ENCODE measurements at places on chromosomes 12 and 14.

DNA sequence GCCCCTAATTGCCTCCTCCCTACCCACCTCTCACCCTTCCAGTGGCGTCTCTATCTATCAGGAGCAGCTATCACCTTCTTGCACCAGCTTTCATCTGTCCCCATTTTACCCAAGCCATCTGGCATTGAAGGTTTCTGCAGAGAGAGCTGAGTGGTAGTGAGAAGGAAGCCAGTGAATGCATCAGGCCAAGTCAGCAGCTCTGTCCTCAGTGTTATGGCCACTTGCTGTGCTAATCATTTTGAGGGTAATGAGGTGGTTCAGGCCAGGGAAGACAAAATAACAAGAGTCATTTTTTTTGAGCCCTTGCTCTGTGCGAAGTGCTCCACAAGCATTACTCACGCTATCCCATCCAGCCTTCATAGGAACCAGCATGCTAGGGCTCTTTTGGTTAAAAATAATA is 164.7 kb downstream of the SUDS3 start:
- DNase-seq, result no peak

DNA sequence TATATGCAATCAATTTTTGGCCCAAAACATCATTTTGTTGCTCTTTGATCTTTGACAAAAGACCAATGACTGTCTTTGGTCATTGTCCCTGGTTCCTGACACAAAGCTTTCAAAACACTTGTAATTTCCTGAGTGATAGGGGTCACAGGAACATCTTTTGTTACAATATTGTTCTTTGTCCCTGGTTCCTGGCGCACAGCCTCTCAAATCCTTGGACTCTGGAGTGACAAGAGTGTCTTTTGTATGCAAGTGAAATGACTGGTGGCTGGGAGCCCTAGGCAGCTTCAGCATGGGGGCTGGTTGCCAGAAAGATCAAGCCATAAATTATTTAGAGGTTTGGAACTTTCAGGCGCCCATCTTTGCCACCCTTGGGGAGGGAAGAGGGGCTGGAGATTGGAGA is 53.9 kb downstream of the DNAH10 start:
- DNase-seq, result no peak

DNA sequence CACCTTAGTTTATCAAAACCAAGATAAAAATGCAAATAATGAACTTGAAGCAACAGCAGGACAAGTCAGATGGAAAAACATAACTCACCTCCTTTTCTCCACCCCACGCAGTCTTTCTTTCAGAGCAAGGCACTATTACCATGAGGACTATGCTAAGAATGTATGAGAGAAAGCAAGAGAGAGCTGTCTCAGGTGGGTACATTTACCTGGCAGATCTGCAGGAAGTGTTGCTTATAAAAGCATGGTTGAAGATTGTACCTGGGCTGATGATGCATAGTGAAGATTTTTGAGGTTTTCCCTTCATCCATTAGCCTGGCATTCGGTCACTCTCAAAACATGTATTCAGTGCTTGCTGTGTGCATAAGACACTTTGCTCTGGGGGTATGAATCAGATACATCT is 68.8 kb upstream of the IFNG-AS1 start:
- DNase-seq, result no peak

DNA sequence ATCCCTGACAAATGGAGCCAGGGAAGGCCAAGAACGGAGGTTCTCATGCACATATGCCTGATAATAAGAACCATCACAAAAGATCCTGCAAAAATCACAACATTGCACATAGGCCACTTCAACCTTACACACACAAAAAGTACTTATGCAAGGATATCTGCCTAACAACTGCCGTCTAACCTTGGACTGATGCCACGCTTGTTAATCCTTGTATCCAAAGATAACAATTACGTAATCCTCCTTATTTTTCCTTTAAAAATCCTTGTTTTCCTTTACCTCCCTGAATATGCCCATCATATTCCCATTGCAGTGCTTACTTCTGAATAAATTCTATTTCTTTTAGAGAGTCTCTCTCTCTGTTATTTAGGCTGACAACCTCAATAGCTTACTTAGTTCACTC is 59.5 kb downstream of the TMEM116 start:
- no peak for DNase-seq

- DNase-seq, result no peak
Observed at GRCh38 chr12:127649961-127650360, 617.0 kb upstream of the TMEM132C start.

DNA sequence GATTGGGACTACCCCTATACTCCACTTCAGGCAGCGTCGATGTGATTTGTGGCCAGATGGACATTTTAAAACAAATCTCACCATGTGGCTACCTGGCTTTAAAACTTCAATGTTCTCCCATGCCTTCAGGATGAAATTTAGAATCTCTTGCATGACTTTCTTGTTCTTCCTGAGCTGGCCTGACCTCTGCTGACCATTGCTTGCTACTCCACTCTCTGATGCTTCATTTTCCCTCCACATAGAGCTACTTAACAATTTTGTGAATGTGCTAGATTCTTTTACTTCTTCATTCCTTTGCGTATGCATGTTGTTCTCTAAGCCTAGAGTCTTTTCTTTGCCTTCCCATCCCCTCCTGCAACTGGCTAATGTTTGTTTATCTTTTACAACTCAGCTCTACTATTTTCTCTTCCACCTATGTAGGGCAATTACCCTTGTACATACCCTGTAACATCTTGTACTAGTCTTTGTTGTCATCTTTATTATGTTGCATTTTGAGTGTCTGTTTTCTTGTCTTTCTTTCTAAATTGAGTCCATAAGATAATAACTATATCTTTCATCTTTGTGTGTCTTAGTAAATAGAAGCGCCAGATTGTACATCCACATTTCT is 41.2 kb downstream of the YLPM1 start:
- DNase-seq, result no peak

DNA sequence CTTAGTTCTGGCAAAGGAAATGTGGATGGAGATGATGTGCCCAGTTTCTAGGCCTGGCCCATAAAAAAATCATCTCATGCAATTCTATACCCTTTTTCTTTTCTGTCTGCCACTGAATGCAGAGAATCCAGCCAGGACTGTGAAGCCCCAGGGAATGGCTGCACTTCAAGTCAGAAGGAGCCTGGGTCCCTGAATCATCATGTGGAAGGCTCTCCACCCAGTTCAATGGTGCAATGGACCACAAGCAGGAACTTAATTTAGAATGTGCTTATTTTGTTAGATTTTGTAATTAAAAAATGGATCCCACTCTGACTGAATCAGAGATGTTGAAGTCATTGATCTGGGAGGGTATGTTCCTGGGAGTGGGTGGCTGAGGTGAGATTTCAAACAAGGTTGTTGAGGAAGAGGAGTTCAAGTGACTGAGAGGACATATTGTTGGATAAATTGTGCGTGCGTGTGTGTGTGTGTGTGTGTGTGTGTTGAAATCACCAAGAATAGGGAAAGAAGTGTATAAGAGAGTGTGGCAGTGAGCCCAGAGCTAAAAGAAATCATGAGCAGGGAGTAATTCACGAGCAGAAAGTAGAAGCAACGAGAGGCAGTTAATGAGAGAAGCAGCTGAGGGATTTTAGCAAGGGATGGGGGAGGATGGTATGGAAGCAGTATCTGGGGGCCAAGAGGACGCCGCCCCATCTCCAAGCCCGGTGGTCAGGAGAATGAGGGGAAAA is 125.4 kb downstream of the TMX1 start:
- DNase-seq, result no peak

DNA sequence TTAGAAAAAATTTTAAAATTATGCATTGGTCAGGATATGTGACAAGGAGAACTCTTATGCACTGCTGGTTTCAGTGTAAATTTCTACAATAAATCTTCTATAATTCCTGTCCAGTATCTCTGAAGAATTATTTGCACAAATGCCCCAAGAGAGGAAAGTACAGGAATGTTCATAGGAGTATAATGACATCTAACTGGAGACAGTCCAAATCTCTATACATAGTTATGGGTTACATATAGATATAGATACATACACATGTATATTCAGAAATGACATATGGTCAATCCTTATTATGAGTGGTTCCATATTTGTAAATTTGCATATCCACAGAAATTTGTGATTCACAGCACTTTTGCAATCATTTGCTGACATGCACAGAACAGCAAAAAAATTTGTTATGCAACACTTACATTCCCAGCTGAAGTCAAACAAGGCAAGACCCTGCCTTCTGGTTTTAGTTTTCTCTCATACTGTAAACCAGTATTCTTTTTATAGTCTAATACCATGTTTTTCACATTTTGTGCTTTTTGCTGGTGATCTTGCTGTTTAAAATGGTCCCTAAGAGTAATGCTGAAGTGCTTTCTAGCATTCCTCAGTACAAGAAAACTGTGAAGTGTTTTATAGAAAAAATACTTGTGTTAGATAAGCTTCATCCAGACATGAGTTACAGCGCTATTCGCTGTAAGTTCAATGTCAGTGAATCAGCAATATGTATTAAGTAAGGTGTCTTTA is 103.8 kb downstream of the SLC16A7 start:
- no peak for DNase-seq

DNA sequence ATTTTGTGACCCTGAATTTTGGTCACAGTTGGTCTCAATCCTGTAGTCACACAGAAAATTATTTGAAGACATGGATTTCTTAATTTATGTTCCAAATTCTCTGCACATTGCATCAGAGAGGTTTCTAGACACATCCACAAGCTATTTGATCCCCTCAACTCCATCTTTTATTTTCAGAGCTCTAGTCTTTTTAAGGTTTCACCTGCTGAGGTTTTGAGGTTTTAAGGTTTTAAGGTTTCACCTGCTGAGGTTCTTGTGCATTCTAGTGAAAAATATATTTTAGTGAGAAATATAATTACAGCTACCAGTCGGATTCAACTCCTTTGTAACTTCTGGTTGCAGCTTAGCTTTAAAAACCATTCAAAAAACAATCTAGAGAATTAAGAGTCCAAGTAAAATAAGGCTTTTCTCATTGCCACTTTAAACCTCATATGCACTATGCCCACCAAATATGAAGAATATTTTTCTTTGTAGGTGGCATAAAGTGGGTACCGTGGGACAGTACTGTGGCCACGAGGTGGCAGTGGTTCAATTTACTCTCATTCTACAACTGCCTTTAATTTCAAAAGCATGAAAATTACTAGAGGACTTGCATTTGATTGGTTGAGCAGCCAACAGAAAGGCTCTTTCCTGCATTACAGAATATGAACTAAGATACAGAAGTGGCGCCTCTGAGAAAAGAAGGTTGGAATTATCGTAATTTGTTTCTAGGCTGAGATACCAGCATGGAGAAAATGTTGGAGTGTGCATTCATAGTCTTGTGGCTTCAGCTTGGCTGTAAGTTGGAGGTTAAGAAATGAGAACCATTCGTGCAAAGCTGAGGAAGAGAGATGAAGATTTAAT is 366.5 kb upstream of the OR4E1 start:
- peak; percentile 25 for DNase-seq

GRCh38 chr12:25025951-25026490 is 77.1 kb upstream of the BCAT1 start:
- no peak for DNase-seq

GRCh38 chr12:6534695-6534944 is 303 bp downstream of the GAPDH start:
- DNase-seq, result no peak

- DNase-seq, result no peak
Observed at GRCh38 chr14:25231004-25231403, 181.1 kb upstream of the STXBP6 start.

DNA sequence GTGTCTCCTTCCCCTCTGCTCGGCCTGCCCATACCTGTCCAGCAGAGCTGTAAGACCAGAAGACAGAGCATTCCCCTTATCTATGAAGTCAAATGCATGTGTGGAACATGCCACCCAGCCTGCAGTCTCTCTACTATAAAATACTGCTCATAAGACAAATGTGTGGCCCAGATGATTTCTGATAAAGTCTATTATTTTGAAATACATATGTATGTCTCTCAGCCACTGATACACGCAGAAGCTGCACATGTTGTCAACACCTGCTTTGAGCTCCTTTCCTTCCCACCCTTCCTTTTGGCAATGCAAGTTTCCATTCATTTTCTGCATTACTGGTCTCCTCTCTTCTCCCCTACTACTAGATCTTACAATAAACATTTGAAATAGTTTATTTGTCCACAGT is 38.8 kb downstream of the NTF3 start:
- DNase-seq, result no peak

DNA sequence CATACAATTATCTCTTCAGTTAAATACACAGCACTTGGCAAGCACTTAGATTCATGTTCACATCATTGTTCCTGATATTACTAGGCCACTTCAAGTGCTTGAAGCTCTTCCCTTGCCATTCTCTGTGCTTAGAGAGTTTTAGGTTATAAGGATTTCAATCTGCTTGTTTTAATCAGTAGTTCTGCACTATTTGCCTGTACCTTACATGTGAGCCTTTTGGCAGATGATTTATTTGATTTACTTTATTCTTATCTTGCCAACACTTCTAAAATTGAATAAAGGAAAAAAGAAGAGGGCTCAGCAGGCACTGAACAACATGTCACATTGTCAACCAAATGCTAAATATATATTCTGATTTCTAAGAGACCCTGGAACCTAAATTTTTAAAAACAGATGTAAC is 363.8 kb upstream of the USP15 start:
- DNase-seq, result no peak

- DNase-seq, result no peak
Observed at GRCh38 chr12:77615332-77615731, 215.4 kb upstream of the NAV3 start.

- DNase-seq, result no peak
Observed at GRCh38 chr12:47577206-47577989, 128.4 kb downstream of the RPAP3 start.

DNA sequence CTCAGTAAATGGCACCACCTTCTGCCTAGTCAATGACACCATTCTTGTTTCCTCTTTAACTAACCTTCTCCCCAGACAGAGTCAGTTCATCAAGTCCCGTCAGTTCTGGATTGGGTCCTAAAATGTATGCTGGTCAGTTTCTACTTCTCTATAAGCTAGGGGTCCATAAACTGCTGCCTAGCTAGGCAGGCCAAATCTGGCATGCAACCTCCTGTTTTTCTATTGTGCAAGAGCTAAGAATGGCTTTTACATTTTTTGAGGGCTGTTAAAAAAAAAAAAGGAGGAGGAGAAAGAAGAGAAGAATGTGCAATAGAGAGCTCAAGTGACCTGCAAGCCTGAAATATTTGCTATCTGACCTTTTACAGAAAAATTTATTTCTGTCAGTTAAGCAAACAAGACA is 6.4 kb upstream of the TMED10 start:
- no peak for DNase-seq

- no peak for DNase-seq
Observed at GRCh38 chr12:116735951-116736599, 1.8 kb downstream of the SPRING1 start.

- no peak for DNase-seq
Observed at GRCh38 chr14:63228217-63228616, 24.0 kb downstream of the RHOJ start.

DNA sequence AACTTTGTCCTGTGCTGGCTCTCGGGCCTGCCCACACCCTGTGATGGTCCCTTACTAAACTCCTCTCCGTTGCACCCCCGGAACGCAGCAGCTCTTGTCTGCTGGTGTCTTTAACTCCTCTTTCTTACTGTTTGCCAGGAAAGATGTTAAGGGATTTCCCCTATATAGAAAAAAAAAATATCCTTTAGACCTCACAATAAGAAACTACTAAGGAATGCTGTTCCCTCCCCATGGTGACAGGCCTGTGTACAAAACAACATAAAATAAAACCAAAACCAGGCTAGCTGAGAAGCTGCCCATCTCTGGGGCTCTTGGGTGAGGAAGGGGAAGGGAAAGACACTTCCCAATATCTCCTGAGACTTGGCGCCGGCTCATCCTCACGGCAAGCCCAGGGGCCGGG is 95.4 kb downstream of the CHGA start:
- no peak for DNase-seq

- DNase-seq, result no peak
Observed at GRCh38 chr14:101603096-101603495, 41.8 kb downstream of the DIO3 start.

- DNase-seq, result no peak
Observed at GRCh38 chr14:34324363-34324795, 137.7 kb downstream of the SPTSSA start.

Data from stimulated activated CD4-positive, alpha-beta T cell treated with anti-CD3 and anti-CD28 coated beads, Interleukin-2, amount 100 ng/mL, for 24 hours (primary cell).